Activated CD8-positive, alpha-beta memory T cell treated with anti-CD3 and anti-CD28 coated beads for 1 hour (primary cell): ENCODE measurements at places on chromosomes 5 and 9.

GRCh38 chr5:147767048-147767447, 15.5 kb downstream of the JAKMIP2 start:
- no peak for DNase-seq

GRCh38 chr9:20144197-20144596, 355.4 kb upstream of the SLC24A2 start:
- DNase-seq, result no peak

GRCh38 chr5:143116814-143117213, 286.7 kb downstream of the NR3C1 start:
- no peak for DNase-seq

- no peak for DNase-seq
Observed at GRCh38 chr5:147558826-147559225, 49.0 kb upstream of the DPYSL3 start.

DNA sequence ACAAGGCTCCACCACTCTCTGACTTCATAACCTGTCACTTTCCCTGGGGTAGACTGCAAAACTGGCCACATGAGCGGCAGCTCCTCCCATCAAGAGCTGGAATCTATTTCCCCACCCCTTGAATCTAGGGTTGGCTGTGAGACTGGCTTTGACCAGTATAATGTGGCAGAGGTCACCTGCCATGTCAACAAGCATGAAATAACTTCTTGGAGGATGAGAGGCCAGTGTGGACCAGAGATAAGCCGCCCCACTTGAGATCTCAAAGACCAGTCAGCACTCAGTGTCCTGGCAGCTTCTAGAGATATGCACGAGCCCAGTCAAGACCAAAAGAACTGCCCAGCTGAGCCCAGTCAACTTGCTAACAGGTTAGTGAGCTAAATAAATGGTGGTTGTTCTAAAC, 59.0 kb downstream of the MARCHF11 start:
- no peak for DNase-seq

DNA sequence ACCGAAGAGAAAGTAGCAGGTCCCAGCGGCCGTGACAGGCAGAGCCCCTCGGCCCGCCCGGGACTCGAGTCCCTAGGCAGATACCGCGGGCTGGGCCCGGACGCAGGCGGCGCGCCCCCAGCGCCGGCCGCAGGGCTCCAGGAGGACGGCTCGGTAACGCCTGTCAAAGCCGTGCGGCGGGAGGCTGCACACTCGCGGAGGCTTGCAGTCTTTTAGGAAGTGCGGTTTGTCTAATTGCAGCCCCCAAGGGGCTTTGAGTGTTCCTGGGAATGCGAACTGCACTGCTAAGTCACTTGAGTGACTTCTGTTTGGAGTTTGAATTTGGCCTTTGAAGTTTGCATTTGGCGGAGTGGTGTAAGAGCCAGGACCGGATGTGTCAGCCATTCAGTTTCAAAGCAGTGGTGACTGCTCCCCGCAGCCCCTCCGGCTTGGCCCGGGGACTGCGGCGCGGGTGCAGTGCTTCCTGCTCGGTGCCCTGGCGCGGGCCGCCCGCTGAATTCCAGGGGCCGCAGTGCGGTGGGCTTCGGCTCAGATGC, 1.3 kb downstream of the MAP3K1 start:
- no peak for DNase-seq

DNA sequence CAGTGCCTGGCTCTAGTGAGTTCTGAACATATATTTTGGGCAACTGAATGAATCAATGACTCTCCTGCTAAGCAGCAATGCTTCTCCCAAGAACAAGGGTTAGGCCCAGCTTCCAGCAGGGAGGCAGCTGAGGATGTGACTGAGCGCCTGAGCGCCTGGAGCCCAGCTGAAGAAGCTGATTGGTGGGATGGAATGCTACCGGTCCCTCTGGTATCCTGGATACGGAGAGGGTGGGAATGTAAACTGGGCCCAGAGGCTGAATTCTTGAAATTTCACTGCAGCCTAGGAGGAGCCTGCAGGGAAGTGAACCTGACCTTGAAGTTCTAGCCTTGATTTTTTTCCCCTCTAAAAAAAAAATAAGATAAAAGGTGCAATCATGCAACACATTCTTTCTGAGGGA, 43.2 kb downstream of the WWC1 start:
- DNase-seq, result no peak

GRCh38 chr9:23636199-23636598, 189.8 kb downstream of the ELAVL2 start:
- no peak for DNase-seq

DNA sequence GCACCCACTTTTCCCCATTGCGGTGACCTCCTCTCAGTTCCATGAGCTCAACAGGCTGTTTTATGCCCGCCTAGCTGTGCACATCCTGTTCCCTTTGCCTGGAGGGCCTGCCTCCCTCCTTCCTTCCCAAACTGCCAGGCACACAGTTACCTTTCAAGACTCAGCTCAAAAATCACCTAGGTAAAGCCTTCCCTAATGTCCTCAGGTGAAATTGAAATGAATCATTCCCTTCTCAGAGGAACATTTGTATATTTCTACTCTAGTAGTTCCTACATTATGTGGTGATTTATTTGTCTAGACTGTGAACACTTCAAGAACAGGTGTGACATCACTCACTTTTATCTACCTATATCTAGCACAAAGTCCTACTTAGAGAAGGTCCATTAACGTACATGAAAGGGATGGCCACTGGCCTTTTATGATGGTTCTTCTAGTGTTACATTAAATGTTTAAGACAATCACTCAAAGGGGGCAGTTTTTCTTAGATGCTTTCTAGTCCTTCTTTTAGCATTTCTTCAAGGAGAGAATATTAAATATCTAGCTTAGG, 103.5 kb upstream of the EQTN start:
- DNase-seq, result no peak

DNA sequence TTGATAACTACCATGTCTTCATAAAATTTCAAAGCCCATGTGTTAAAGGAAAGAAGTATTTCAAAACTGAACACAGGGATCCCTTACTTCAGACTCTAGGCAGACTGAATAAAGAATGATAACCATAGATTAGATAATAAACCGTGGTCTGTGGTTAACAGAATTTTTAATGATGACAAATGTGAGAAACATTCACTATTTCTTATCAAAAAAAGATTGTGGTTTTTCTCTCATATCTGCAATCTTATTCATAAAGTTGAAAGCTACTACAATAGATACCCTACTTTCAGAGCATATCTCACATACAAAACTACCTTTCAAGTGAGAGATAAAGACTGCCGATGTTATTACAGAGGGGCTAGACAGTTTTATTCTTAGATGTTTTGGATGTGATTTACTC, 816.8 kb upstream of the DMAC1 start:
- no peak for DNase-seq

DNA sequence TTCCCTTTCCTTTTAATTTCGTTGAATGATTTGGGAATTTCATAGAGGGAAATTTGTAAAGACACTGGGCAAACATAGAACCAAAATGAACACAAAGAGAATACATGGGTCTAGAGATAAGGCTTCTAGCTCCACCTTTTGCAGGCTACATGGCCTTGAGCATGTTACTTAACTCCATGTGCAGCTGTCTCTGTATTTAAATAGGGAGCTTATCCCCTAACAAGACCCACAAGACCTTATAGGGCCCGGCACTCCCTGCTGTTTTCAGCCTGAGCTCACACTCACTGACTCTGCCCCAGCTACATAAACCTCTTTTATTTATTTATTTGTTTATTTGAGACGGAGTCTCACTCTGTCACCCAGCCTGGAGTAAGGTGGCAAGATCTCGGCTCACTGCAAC, 30.6 kb upstream of the TLE1 start:
- no peak for DNase-seq

- no peak for DNase-seq
Observed at GRCh38 chr5:150295172-150295634, 5.6 kb upstream of the CAMK2A start.

DNA sequence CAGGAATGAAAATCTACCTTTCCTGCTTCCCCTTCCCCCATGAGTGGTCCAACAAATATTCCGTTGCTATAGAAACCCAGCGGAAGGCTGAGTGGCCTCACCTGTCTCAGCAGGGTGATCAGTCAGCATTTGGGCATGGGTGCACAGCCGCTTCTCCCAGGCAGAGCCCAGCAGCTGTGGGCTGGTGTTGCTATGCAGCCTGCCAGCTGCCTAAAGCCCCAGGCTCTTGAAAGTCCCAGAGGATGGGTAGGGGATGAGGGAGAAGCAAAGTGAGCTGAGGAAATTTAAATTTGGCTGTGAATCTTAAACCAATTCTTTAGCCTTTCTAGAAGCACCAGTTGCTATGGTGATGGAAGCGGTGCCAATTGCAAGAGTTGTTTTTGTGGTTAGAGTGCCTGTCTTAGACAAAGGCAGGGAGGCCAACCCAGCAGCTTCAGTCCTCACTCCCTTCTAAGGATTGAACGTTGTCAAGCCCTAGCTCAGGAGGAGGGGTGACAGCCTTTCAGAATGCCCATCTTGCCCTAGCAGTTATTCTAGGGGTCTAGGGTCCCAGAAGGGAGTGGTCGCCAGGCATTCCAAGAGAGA, 151.5 kb upstream of the PITX1 start:
- DNase-seq, result no peak

- no peak for DNase-seq
Observed at GRCh38 chr5:176447591-176447977, 601 bp upstream of the FAF2 start.

GRCh38 chr9:121240472-121241135, 27.4 kb upstream of the GSN start:
- DNase-seq, result no peak
